ENCODE measurements at places on chromosomes 5 and 9.

DNA sequence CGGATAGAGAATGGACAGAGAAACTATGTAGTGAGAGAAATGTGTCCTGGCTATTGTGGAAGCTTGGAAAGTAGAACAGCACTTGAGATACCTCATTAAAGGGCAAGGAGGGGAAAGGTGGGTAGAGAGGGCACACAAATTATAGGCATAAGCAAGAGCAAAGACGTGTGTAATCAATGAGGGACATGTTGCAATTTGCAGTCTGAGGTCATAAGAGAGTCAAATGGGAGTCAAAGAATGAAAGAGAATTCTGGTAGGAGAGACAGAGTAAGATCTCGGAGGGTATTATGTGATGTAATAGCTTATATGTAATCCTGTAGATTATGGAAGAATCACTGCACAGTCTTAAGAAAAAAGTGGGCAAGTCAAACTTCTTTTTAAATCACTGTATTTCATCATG is 312.0 kb upstream of the RGMB start:
- DNase-seq = no peak

DNA sequence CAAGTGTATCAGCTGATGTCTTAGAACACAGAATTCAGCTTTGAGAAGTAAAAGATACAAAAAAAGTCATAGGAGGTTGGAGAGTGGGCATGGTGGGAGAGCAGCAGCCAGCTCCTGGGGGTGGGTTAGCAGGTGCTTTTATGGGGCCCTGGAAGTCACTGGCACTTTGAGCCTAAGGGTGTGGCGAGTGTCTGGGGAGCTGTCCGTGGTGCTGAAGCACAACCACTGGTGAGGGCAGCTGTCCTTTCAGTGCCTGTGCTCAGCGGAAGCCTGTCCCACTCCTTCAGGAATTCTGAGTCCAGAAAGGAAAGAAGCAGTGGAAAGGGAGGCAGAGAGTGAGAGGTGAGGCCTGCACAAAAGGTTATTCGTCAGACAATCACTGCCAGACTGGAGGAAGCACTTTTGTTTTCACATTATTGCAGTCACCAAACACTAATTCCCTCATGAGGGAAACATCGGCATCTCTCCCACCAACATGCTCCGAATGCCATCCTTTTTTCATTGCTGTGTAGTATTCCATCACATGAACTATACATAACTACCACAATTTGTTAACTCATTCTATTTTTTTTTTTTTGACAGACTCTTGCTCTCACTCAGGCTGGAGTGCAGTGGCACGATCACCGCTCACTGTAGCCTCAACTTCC is 59.4 kb upstream of the RAPGEF1 start:
- DNase-seq = no peak

GRCh38 chr5:98905857-98906688 is 22.7 kb downstream of the CHD1 start:
- no peak for DNase-seq

- no peak for DNase-seq
These were observed 188.8 kb downstream of the MEF2C start for GRCh38 chr5:88694023-88694679.

- no peak for DNase-seq
These were observed 285.4 kb downstream of the TMEM232 start for GRCh38 chr5:110441035-110441434.

DNA sequence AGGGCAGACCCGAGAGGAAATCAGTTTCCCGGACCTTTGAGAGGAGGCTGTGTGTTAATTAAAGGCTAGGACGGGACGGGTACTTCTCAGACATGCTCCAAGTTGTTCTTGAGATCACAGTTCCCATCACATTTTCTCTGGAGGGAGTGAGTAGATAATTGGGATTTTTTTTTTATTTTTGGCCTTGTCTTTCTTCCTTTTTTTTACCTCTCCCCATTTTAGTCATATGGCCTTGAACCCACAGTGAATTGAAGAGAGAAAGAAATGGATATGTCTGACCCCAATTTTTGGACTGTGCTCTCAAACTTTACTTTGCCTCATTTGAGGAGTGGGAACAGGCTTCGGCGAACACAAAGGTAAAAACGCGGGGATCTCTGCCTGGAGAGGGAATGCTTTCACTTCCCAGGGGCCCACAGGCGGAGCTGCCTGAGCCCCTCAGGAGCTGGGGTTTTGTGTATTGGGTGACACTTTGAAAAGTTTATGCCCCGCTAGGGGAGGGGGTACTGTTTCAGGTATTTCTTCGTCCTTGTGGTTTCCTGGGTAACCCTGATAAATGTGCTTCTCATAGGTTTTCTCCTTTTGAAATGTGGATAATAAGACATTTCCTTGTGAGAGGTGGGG is 191.8 kb downstream of the CD180 start:
- DNase-seq = no peak

DNA sequence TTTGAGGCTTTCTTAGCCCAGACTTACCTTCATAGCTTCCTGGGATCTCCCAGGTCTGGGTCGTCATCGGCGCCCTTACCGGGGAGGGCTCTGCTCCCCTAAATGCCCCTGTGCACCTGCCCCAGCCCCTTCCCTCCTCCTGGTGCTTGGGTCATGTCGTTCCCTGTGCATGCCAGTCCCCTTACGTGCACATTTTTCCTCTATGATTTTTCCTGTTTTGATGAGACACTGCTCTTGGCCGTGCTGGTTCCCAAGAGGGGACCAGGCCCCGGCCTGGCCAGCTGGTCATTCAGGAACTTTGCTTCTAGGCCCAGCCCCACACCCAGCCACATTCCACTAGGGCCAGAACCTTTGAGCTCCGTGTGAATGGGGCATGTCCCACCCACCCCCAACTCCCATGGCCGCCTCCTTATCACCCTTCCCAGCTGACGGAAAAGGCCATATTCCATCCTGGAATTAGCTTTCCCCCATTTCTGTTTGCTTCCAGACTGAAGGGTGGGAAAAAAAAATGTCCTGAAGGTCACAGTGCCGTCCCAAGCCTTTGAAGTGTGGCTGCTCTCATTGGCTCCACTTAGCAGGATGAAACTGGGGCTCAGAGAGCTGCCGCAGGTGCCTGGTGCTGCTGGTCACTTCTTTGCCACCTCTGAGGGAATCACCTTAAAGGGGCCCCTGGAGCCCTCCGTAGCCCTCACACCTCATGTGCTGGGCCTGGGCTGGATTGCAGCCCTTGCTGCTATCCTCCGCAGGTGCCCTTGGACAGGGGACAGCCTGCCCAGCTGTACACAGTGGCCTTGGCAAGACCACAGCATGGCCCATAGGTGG is 25.1 kb downstream of the ERGIC1 start:
- DNase-seq = no peak

GRCh38 chr5:61299261-61299681 is 32.8 kb upstream of the ZSWIM6 start:
- no peak for DNase-seq

GRCh38 chr9:114371973-114372917 is 15.5 kb downstream of the AKNA start:
- DNase-seq = no peak

GRCh38 chr5:952597-953271 is 55.9 kb upstream of the NKD2 start:
- DNase-seq = no peak

GRCh38 chr5:124721229-124721735 is 25.2 kb downstream of the ZNF608 start:
- no peak for DNase-seq

DNA sequence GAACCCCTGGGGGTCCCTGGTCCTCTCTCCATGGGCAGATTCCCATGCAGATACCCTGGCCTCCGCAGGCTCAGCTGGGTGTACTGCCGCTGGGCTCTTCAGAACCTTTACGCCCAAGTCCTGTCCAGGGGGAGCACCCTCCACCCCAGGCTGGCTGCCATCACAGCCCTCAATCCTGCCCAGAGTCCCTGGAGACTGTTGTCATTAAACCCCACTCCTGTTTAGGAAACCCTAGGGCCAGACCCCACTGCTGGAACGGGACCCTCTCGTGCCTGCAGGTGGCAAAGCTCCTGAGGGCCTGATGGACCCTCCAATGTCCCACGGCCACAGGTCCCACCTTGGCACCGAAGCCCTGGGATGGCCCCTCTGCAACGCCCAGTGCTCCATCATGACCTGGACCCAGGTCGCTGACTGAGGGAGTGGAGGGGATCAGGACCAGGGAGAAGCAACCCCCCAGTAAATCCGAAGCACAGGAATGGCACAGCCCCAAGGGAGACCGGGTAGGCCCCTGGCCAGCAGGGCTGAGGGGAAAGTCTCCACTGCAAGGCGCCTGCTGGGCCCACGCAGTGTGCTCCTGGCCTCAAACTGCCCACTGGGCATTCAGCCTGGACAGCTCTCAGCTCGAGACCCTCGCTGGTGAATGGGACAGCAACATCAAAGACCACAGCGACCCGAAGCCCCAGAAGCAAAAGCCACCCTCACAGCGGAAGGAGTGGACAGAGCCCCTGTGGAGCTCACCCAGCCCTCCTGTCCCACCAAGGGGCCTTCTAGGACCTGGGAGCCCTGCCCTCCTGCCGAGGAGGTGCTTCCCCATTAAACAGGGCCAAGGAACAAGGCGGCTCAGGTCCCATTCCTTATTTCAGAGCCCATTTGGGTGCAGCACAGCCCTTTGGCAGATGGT is 8.3 kb downstream of the ZDHHC11B start:
- DNase-seq = no peak

DNA sequence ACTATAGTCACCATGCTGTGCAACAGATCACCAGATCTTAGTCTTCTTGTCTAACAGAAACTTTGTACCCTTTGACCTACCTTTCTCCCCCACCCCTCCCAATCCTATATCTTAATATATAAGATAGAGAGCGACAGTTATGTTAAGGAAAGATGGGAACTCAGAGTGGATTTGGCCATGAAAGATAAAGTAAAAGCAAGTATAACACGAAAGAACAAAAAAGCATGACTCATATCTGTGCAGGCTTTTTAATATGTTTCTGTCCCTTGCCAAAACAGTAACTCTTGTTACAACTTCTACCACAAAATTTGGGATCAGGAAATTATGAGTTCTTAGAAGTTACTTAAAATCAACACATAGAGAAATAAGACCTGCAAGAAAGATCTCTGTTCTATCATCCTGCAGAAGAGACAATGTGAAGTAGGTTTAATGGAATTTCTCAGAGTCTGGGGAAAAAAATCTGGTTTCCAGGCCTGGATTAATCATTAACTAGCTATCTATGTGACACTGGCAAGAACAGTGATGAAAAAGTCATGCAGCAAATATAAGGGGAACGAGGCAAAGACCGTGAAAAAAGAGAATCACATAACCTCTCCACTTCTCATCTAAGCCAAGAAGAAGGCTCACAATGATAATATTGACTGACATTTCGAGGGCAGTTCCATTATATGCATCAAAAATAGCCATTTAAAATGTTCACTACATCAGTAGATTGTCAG is 18.6 kb downstream of the BAAT start:
- no peak for DNase-seq

DNA sequence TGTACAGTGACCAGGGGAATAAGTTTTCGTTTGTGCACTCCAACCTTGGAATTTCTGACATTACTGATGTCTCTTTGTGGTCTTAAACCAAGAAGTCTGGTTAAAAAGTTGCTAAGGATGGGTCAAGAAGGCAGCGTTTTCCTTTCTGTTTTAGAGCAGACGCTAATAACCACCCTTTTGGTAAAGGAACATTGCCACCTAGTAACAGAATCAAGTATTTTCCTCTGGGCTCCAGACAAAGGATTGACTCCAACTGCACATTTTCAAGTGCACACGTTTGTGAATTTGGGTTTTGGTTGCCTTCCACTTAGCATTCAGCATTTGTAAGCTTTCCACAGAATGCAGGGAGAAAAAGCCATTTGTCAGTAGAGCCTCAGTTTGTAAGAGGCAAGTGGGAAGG is 22.2 kb upstream of the CEP78 start:
- DNase-seq = no peak

DNA sequence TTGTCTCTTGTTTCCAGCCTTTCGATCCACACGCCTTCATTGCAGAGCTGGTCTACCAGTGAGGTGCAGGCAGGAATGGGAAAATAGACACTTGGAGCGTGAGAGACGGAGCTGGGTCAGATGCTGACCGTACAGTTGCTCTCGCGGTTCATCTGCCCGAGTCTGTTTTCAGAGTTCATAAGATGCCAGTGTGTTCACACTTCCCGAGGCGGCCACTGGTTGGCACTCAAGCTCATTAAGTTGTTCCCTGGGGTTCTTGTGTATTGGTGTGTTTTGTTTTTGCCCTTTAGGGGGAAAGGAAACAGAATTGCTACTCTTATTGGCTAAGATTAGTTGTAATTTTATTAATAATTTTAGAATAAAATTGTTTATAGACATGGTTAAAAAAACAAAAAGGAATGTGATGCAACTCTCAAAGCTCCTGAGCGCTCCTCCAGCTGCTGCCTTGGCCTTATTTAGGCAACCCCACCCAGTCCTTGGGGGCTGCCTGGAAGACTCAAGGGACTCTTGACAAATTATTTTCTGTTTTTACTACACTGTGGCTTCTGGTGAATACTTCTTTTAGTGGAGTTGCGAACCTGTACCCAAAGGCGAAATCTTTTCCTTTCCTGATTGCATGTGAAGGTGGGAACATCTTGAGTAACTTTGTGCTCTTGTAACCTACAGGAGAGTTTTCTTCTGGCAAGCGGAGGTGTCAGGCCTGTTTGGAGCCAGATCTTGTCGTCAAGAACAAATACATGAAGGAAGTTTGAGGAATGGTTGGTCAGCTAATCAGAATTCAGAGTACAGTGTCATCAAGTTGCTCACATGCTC is 146.1 kb downstream of the MAST4 start:
- DNase-seq = no peak

- DNase-seq = no peak
These were observed 1.1 kb upstream of the SEPTIN8 start for GRCh38 chr5:132778129-132778528.

DNA sequence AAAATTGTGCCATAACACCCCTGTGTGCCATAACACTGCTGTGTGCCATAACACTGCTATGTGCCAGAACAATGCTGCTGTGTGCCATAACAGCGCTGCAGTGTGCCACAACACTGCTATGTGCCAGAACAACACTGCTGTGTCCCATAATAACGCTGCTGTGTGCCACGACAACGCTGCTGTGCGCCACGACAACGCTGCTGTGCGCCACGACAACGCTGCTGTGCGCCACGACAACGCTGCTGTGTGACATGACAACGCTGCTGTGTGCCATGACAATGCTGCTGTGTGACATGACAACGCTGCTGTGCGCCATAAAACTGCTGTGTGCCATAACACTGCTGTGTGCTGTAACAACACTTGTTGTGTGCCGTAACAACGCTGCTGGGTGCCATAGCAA is 25.9 kb downstream of the CFAP90 start:
- DNase-seq = no peak

DNA sequence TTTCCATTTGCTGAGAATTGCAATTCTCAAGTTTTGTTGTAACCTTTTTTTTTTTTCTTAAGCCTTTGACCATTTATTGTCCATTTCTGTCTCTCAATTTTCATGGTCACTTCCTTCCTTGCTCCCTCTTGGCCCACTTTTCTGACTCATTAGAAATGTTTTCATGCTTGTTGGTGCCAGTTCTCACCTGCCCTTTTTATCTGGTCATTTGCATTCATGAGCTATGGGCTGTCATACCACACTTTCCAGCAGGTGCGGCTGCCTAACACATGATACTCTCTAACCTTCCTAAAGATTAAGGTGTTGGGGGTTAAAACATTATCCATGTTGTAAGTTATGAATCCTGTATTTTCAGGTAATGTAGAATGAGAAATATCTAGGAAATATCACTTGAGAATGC is 150.5 kb upstream of the TLX3 start:
- no peak for DNase-seq

- no peak for DNase-seq
These were observed 431 bp downstream of the TMOD1 start for GRCh38 chr9:97501972-97502221.

GRCh38 chr9:123757547-123757946 is 172.4 kb downstream of the DENND1A start:
- DNase-seq = no peak

GRCh38 chr5:98069876-98070512 is 703.5 kb upstream of the RGMB start:
- no peak for DNase-seq

- DNase-seq = no peak
These were observed 58.8 kb downstream of the SLC1A1 start for GRCh38 chr9:4548811-4549725.

Data from NCI-H1930 (cell line).